SK-MEL-5 (cell line): ENCODE measurements at places on chromosomes 3 and 15.

DNA sequence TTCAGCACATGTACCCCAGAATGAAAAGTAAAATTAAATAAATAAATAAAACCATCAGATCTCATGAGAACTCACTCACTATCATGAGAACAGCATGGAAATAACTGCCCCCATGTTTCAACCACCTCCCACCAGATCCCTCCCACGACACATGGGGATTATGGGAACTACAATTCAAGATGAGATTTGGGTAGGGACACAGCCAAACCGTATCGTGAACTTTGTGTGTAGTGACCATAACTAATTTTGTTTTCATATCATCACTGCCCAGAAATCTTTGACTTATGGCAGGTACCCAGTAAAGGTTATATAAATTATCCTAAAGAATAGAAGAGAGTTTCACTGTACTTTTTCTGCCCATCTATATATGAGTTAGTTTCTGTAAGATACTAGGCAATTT is 766.5 kb downstream of the ROBO1 start:
- DNase-seq: no peak

- DNase-seq: no peak
Measured at GRCh38 chr15:41429003-41429890, 12.4 kb downstream of the RTF1 start.

DNA sequence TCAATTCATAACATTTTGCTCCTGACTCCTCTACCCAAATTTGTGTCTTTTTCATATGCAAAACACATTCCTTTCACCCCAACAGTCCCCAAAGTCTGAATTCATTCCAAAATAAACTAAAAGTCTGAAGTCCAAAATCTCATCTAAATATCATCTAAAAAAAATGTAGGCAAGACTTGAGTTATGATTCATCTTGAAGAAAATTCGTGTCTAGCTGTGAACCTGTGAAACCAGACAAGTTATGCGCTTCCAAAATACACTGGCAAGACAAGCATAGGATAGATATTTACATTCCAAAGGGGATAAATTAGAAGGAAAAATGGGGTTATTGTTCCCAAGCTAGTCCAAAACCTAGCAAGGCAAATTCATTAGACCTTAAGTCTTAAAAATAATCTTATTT is 1302.0 kb upstream of the GBE1 start:
- DNase-seq: no peak

DNA sequence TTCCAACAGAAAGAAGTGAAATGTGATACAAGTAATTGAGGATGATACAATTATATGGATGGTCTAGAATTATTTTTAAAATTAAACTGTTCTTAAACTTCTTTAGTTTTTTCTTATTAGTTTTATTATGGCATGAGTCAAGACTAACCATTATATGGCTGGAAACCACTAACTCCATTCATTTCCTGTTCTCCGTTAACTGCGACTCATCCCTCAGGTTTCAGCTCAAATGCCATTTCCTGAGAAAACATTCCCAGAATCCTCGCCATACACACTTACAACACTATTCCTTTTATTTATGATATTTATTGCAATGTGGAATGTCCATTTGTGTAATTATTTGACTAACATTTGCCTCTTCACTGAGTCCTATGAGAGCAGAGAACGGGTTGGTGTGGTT is 394.1 kb downstream of the SOX2 start:
- no peak for DNase-seq

DNA sequence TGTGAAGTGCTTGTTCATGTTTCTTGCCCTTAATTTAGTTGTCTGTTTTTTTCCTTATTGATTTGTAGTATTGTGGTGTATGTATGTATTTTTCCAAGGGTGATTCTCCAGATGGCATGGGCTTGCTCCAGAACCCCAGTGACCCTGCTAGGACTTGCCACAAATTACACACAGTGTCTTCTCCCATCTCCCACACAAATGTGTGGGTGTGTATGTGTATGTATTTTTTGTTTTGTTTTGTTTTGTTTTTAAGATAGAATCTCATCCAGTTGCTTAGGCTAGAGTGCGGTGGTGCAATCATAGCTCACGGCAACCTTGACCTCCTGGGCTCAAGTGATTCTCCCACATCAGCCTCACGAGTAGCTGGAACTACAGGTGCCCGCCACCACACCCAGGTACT is 36.2 kb upstream of the ARID3B start:
- DNase-seq: no peak

DNA sequence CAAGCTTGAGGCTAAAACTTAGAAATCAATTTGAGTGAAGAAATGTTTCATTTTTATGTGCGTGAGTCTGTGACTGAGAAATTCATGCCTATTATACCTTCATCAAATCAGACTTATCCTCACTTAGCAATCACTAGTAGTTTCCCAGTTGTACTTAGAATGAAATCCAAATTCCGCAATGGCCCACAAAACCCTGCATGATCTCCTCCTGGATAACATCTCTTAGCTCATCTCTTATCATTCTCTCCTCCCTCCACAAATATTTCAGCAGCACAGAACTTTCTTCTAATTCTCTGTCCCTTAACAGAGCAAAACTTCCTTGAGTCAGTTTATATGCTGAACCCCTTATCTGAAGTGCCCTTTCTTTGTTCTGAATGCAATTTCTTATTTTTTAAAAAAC is 198.8 kb upstream of the TGFBR2 start:
- DNase-seq: no peak

- peak; percentile 46 for DNase-seq
Measured at GRCh38 chr15:79977431-79978054, 6.5 kb upstream of the BCL2A1 start.

- no peak for DNase-seq
Measured at GRCh38 chr3:147414390-147415138, 5.4 kb downstream of the ZIC1 start.

- no peak for DNase-seq
Measured at GRCh38 chr3:15097891-15098290, 1.1 kb downstream of the RBSN start.

- no peak for DNase-seq
Measured at GRCh38 chr3:49772703-49773102, 13.6 kb downstream of the IP6K1 start.

DNA sequence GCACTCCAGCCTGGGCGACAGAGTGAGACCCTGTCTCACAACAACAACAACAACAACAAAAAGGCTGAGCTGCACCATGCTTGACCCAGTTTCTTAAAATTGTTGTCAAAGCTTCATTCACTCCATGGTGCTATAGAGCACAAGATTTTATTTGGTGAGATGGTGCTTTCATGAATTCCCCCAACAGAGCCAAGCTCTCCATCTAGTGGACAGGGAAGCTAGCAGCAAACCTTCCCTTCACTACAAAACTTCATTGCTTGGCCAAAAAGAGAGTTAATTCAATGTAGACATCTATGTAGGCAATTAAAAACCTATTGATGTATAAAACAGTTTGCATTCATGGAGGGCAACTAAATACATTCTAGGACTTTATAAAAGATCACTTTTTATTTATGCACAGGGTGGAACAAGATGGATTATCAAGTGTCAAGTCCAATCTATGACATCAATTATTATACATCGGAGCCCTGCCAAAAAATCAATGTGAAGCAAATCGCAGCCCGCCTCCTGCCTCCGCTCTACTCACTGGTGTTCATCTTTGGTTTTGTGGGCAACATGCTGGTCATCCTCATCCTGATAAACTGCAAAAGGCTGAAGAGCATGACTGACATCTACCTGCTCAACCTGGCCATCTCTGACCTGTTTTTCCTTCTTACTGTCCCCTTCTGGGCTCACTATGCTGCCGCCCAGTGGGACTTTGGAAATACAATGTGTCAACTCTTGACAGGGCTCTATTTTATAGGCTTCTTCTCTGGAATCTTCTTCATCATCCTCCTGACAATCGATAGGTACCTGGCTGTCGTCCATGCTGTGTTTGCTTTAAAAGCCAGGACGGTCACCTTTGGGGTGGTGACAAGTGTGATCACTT is 2.0 kb downstream of the CCR5 start:
- peak; percentile 56 for DNase-seq

- no peak for DNase-seq
Measured at GRCh38 chr3:61029194-61029593, 222.1 kb downstream of the FHIT start.

DNA sequence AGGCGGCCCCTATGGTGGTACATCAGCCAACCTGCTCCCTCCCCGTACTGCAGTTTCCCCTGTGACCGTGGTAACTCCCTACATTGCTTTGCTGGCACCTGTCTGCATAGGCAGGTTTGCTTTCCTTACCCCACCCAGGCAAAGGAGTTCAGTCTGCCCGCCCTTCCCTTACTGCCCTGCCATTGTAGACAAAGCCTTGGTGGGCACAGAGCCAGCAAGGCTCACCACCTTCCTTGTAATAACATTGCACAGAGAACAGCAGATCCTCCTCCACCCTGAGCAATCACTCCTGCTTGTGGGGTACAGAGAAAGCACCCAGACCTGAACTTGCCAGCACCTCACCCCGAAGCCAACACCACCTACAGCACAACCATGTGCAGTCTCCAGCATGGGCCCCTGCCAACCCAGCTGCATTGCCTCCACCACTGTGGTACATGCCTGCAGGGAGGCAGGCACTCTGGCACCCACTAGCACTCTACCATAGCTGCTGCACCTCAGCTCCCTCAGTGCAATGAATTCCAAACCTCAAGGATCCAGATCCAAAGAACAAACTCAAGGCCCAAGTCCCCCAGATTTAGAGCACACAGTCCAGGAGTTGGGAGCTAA is 192.7 kb upstream of the KCNMB2 start:
- DNase-seq: no peak

- no peak for DNase-seq
Measured at GRCh38 chr3:71010726-71011455, 572.6 kb downstream of the FOXP1 start.

- no peak for DNase-seq
Measured at GRCh38 chr15:49082960-49083359, 36.7 kb upstream of the SECISBP2L start.

- no peak for DNase-seq
Measured at GRCh38 chr15:79365765-79366164, 54.9 kb downstream of the TMED3 start.

GRCh38 chr15:72229076-72229946 is 1.7 kb downstream of the PKM start:
- DNase-seq: no peak

DNA sequence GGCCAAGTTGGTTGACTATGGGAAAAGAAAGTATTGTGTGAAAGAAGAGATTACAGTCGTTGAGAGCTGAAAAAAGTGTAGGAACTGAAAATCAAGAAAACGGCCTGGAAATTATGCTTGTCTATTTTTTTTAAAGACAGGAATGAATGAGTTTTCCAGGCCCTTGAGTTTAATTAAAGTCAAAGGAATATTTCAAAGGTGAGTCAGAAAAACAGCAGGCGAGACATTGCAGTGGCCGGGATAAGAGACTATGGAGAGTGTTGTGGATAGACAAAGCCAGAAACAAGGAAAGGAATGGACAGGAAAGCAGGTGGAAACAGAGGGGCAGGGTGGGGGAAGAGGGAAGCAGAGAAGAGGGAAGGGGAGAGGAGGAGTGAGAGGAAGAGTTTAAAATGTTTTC is 275.1 kb upstream of the LRTM1 start:
- DNase-seq: no peak

DNA sequence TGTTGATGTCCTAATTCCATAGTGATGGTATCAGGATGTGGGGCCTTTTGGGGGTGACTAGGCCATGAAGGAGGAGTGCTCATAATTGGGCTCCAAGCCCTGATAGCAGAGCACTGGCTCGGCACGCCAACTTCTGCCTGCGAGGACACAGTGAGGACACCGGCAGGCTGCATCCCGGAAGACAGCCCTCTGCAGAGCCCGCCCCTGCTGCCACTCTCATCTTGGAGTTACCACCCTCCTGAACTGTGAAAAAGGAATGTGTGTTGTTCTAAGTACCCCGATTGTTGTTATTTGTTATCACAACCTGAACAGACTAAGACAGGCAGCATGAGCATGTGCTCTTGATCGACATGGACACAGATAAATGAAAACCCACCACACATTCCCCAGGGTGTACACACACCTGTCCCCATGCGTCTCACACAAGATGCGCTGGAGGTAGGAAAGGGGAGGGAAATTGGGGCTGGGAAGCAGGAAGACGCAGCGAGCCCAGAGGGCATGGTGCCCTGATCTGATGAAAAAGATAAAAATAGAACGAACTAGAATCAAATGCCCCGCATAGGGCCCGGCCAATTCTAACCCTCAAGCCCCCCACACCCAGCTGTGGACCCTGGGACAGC is 40.1 kb downstream of the RPN1 start:
- DNase-seq: no peak

DNA sequence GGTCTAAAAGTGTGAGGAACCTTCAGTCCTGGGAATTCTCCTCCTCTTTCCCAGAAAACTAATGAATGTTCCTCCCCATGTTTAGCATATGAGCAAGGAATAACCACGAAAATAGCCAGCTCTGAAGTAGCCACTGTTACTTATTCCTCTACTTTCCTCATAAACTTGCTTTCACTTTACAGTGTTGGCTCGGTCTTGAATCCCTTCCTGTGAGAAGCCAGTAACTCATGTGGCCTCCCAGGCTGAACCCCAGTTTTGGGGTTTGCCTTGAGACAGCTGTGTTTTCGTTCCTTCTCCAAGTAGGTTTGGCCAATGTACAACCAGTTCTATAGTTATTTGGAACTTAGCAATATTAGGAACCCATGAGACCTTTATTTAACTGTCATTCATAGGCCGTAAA is 195.0 kb downstream of the CNTN6 start:
- DNase-seq: no peak

GRCh38 chr15:48233246-48233645 is 27.1 kb downstream of the SLC12A1 start:
- DNase-seq: no peak

GRCh38 chr3:42369304-42369703 is 41.1 kb downstream of the LYZL4 start:
- DNase-seq: no peak

GRCh38 chr3:184135911-184136260 is 728 bp downstream of the EIF2B5 start:
- DNase-seq: no peak

DNA sequence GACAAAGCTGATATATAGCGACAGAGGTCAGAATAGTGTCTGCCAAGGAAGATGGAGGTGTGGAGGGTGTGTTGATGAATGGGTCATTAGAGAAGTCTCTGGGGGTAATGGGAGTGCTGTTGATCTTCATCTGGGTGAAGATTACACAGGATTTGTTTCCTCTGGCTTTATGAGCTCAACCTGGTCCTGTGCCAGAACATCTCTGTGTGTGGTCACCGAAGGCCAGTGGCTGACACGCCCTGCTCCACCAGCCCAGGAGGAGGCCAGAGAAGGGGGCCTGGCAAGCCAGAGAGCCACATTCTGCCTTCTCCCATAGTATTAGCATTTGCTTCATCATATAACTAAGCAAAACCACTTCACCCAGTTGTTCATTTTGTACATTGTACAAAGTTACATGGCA is 121.1 kb downstream of the ZNF621 start:
- DNase-seq: no peak

- no peak for DNase-seq
Measured at GRCh38 chr15:25697586-25697985, 165.5 kb downstream of the ATP10A start.

- DNase-seq: peak; percentile 22
Measured at GRCh38 chr3:17639765-17640164, 102.7 kb downstream of the TBC1D5 start.
